ENCODE measurements at places on chromosomes 4 and X. TPM values are rescaled to one million over a fixed set of nuclear protein-coding genes. Genes with fewer than 3 reads are reported as not detected.

DNA sequence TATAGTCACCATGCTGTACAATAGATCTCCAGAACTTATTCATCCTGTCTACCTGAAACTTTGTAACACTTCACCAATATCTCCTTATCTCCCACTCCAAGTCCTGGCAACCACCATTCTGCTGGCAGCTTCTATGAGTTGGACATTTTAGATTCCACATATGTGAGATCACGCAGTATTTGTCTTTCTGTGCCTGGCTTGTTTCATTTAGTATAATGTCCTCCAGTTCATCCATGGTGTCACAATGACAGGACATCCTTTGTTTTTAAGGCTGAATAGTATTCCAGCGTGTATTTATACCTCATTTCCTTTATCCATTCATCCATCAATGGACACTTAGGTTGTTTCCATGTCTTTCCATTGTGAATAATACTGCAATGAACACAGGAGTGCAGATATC is 198.7 kb downstream of the QDPR start:
- H3K4me3 ChIP-seq, result no peak overlapping the region
- H3K36me3 ChIP-seq, result no peaks in the 10 kb centered on the region
- no peaks in the 10 kb centered on the region for H3K27me3 ChIP-seq
- DNase-seq, result no peak

- H3K27me3 ChIP-seq, result no peaks in the 10 kb centered on the region
- no peak overlapping the region for H3K27ac ChIP-seq
- H3K36me3 ChIP-seq, result no peaks in the 10 kb centered on the region
- H3K4me3 ChIP-seq, result no peak overlapping the region
- DNase-seq, result peak; percentile 44
These were observed 306.7 kb upstream of the MAOA start for GRCh38 chrX:43349363-43349762.

- H3K27ac ChIP-seq, result no peak overlapping the region
- H3K4me1 ChIP-seq, result peaks cover 19% of the 10 kb centered on the region
- H3K27me3 ChIP-seq, result no peaks in the 10 kb centered on the region
- no peak for DNase-seq
- H3K36me3 ChIP-seq, result no peaks in the 10 kb centered on the region
These were observed 460.7 kb upstream of the RPS6KA3 start for GRCh38 chrX:20727447-20727846.

Gene HSFX3
- not detected for total RNA-seq

Gene GPRASP1
- total RNA-seq, result 0.54 TPM

Gene MMGT1
- 30.6 TPM for total RNA-seq

All from GM23248 (cell line).